A549 treated with CpdA at 1 μM for 4 hours (cell line): ENCODE measurements at places on chromosomes 4 and X. TPM values are rescaled to one million over a fixed set of nuclear protein-coding genes. Genes with fewer than 3 reads are reported as not detected.

Gene SSX2B
- not detected in 5 replicates for total RNA-seq

Gene FANCB
- 2.7 to 4.0 TPM (median 3.4 TPM) in 5 replicates for total RNA-seq

Gene MAGEA6
- 10.7 to 13.3 TPM (median 12.0 TPM) in 5 replicates for total RNA-seq

Gene FGF16
- total RNA-seq, result not detected in 5 replicates

Gene PNMA3
- total RNA-seq, result 0.17 to 0.25 TPM (median 0.21 TPM) in 5 replicates

Gene GBA3
- not detected in 5 replicates for total RNA-seq

Gene TMEM150C
- total RNA-seq, result 0.85 to 1.3 TPM (median 1.0 TPM) in 5 replicates

Gene BEX1
- not detected in 5 replicates for total RNA-seq

Gene STARD8
- 0.93 to 1.7 TPM (median 1.6 TPM) in 5 replicates for total RNA-seq

Gene TMEM131L
- 3.7 to 5.9 TPM (median 5.2 TPM) in 5 replicates for total RNA-seq

Gene NONO
- 345 to 435 TPM (median 380 TPM) in 5 replicates for total RNA-seq

Gene TRO
- total RNA-seq, result 0.47 to 0.85 TPM (median 0.73 TPM) in 5 replicates

Gene GAGE1
- total RNA-seq, result not detected in 5 replicates

Gene SH3RF1
- total RNA-seq, result 9.4 to 14.0 TPM (median 9.8 TPM) in 5 replicates

Gene C4orf36
- total RNA-seq, result 0.45 to 1.2 TPM (median 1.0 TPM) in 5 replicates

Gene PABPC1L2A
- total RNA-seq, result not detected in 5 replicates

Gene GUF1
- total RNA-seq, result 8.4 to 10.7 TPM (median 8.6 TPM) in 5 replicates

Gene TIMP1
- total RNA-seq, result 247 to 297 TPM (median 283 TPM) in 5 replicates

Gene KIAA1210
- not detected in 5 replicates for total RNA-seq

Gene SOX3
- not detected in 5 replicates for total RNA-seq

Gene HERC5
- total RNA-seq, result 3.8 to 5.4 TPM (median 4.2 TPM) in 5 replicates

Gene BCAP31
- 359 to 414 TPM (median 373 TPM) in 5 replicates for total RNA-seq

Gene GLRB
- 0.78 to 1.1 TPM (median 0.91 TPM) in 5 replicates for total RNA-seq

Gene HAND2
- 0.14 to 0.66 TPM (median 0.36 TPM) in 5 replicates for total RNA-seq

Gene DCAF12L2
- total RNA-seq, result 0.08 to 0.19 TPM (median 0.13 TPM) in 4 of 5 replicates, not detected in the other

Gene KCTD8
- total RNA-seq, result not detected in 5 replicates

Gene STATH
- not detected in 5 replicates for total RNA-seq

Gene SSX4B
- total RNA-seq, result not detected in 5 replicates

Gene GAB1
- 1.8 to 2.3 TPM (median 2.2 TPM) in 5 replicates for total RNA-seq

Gene MAGEB2
- not detected in 5 replicates for total RNA-seq

Gene PDCL2
- not detected in 5 replicates for total RNA-seq

Gene RTL9
- 0.05 to 0.12 TPM (median 0.07 TPM) in 5 replicates for total RNA-seq

Gene SLC6A14
- not detected in 5 replicates for total RNA-seq

Gene CPE
- total RNA-seq, result 1.7 to 2.6 TPM (median 2.0 TPM) in 5 replicates

Gene ABCG2
- total RNA-seq, result 20.6 to 24.1 TPM (median 21.2 TPM) in 5 replicates

Gene TBC1D8B
- 1.3 to 2.0 TPM (median 1.8 TPM) in 5 replicates for total RNA-seq

Gene H2BW2
- not detected in 5 replicates for total RNA-seq

Gene ADH6
- total RNA-seq, result not detected in 5 replicates

Gene SSX3
- not detected in 5 replicates for total RNA-seq

Gene ASB12
- total RNA-seq, result 0.03 TPM in 1 of 5 replicates, not detected in the others

Gene MCTS1
- 91.5 to 106 TPM (median 92.8 TPM) in 5 replicates for total RNA-seq

Gene SERPINA7
- total RNA-seq, result not detected in 5 replicates
